Naive thymus-derived CD4-positive, alpha-beta T cell (primary cell): ENCODE measurements at places on chromosomes 16 and 17. TPM values are rescaled to one million over a fixed set of nuclear protein-coding genes. Genes with fewer than 3 reads are reported as not detected.
A peak's percentile ranks its signal among the peaks of the same experiment; 100 is the strongest.

DNA sequence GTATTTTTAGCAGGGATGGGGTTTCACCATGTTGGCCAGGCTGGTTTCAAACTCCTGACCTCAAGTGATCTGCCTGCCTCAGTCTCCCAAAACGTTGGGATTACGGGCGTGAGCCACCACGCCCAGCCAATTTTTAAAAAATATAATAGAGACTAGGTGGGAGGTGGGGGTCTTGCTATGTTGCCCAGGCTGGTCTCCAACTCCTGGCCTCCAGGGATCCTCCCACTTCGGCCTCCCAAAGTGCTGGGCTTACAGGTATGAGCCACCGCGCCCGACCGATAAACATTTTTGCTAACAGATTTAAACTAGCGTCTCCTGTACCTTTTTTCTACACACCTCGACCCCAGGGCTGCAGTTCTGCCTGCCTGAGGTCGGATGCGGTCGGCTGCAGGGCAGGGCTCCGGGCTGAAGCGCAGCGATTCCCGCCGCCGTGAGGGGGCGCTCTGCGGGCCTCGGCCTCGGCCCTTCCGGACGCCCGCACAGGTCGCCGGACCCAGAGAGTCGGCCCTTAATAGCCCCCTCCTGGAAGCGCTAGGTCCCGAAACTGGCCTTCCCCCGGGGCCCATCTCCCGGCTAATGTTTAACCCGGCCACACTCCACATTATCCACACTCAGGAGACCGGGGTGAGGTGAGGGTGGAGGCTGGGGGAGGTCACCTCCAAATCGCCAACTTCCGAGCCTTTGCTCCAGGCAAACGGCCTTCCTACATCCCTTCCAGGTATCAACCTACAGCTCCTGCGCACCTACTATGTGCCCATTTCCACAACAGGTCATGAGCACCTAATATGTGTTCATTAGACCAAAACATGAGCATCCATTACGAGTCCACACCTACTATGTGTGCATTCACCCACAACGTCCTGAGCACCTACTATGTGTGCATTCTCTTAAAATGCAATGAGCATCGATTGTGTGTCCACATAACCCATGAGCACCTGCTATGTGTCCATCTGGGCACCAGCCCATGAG lies 2.0 kb upstream of the GLIS2 start:
- H3K27me3 ChIP-seq = no peaks in the 10 kb centered on the region
- DNase-seq = no peak
- H3K4me3 ChIP-seq = no peak overlapping the region
- no peaks in the 10 kb centered on the region for H3K36me3 ChIP-seq
- H3K27ac ChIP-seq = no peak overlapping the region

GRCh38 chr17:37530420-37530819 lies 40.7 kb downstream of the DUSP14 start:
- H3K4me3 ChIP-seq = no peak overlapping the region
- no peak overlapping the region for H3K27ac ChIP-seq
- H3K4me1 ChIP-seq = no peaks in the 10 kb centered on the region
- peaks cover 20% of the 10 kb centered on the region for H3K36me3 ChIP-seq

DNA sequence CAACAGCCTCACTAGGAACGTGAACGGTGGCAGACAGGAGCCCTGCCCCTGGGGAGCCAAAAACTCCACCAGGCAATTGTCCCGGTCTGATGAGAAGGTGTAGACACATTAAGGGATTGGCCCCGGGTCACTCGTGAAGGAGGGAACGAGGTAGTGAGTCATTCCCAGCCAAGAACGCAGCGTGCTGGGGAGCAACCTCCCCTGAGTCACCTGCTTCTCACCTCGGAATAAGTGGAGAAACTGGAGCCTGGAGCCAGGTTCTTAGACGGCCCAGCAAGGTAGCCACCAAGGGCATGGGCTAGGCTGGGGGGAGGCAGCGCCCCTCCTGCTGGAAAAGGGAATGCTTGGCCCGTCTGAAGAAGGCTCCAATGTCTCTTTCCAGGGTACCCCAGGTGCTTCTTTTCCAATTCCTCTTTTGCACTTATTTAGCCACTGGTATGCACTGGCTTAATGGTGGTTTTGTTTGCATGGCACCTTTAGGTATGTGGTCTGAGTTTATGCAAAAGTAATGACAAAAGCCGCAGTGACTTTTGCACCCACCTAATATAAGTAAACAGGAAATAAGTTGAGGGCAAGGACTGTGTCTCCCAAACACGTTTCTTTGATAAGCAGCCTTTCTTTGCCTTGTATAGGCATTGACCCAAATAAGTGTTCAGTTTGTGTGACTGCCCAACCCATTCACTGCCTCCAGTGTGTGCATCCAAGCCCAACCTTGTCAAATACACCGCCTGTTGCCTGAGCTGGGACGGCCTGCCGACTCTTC lies 1.8 kb upstream of the HELZ start:
- DNase-seq = no peak
- no peaks in the 10 kb centered on the region for H3K27me3 ChIP-seq
- peak overlapping the region; percentile 83 for H3K4me3 ChIP-seq
- peaks cover 1% of the 10 kb centered on the region for H3K36me3 ChIP-seq

DNA sequence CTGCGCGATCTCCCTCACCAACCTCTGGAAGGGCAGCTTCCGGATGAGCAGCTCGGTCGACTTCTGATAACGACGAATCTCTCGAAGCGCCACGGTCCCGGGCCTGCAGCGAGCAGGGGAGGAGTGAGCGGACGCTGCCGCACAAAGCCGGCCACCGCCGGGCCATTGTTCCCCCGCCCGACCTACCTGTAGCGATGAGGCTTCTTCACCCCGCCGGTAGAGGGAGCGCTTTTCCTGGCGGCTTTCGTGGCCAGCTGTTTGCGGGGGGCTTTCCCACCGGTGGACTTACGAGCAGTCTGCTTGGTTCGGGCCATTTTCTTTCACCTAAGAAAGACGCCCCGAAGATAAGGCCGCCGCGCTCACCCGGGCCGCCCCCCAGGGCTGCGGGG lies 5.8 kb upstream of the UNK start:
- H3K4me3 ChIP-seq = peak overlapping the region; percentile 85
- peak; percentile 38 for DNase-seq
- peak overlapping the region; percentile 98 for H3K27ac ChIP-seq
- no peaks in the 10 kb centered on the region for H3K27me3 ChIP-seq
- peaks cover 27% of the 10 kb centered on the region for H3K4me1 ChIP-seq
- peaks cover 31% of the 10 kb centered on the region for H3K36me3 ChIP-seq

DNA sequence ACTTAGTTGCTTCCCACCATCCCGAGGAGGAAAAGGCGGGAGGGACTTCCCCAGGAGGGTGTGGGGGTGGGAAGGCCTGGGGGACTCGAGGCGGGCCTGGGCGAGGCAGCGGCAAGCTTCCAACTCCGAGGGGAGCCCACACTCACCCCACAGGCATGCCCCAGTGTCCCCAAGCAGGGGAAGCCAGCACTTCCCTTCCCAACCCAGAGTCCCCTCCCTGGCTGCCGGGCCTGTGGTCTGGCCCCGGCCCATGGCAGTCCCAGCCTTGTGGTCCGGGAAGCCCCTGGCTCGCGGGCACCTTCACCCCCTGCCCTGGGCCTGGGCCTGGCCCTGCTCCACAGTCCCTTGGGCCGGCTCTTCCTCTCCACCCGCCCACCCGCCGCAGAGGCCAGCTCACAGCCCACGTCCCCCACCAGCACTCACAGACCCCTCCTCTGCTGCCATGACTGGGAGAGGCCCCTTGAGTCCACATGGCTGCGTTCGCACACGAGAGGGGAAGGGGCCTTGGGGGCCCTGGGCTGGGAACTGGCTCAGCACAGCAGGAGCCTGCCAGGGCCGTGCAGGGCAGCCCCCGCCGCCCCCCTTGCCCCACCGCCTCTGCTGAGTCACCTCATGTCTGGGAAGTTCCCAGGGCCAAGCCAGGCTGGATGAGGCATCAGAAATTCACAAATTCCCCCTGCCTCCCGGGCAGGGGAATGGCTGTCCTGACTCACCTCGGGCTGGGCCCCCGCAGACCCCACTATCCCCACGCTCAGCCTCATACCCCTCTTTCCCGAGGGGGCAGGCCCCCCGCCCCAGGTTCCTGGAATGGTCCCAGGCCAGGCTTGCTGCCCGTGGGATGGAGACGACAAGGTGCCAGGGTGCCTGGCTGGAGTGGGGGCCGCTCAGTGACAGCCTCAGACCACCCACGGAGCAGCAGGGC lies 27.8 kb downstream of the BAHCC1 start:
- H3K27me3 ChIP-seq = peaks cover 6% of the 10 kb centered on the region
- no peak overlapping the region for H3K27ac ChIP-seq
- no peak for DNase-seq
- no peaks in the 10 kb centered on the region for H3K4me1 ChIP-seq

GRCh38 chr16:72637306-72637705 lies 410.6 kb downstream of the ZFHX3 start:
- H3K27ac ChIP-seq = no peak overlapping the region
- no peaks in the 10 kb centered on the region for H3K36me3 ChIP-seq
- H3K27me3 ChIP-seq = no peaks in the 10 kb centered on the region
- no peak overlapping the region for H3K4me3 ChIP-seq
- DNase-seq = no peak
- H3K4me1 ChIP-seq = no peaks in the 10 kb centered on the region

DNA sequence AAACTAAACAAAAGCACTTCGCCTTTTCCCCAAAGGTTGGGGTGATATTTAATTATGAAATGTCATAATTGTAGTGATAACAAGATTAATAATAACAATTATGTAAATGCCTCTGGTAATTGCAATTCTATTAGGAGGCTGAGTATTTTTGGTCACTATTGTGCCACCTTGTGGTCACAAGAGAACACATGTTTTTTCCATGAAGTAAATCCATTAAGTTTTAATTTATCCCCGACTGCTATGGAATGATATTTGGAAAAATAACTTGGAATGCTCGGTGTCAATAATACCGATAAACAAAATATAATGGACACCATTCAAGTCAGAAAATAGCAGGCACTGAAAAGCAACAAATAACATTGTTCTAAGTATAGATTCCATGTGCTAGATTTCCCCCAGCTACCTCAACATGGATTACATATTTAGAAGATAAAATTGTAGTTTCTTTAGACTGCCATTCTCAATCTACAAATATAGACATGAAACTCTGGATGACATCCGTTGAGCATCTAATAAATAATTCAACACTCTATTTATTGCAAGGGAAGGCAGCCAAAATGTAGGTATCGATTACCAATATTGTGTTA lies 25.0 kb upstream of the KCNJ2 start:
- H3K27me3 ChIP-seq = no peaks in the 10 kb centered on the region
- H3K36me3 ChIP-seq = no peaks in the 10 kb centered on the region
- no peaks in the 10 kb centered on the region for H3K4me1 ChIP-seq
- H3K4me3 ChIP-seq = no peak overlapping the region

GRCh38 chr17:48908853-48909394 lies 717 bp downstream of the UBE2Z start:
- H3K4me1 ChIP-seq = peaks cover 33% of the 10 kb centered on the region
- peak; percentile 61 for DNase-seq
- peak overlapping the region; percentile 62 for H3K4me3 ChIP-seq

- H3K4me3 ChIP-seq = no peak overlapping the region
- peaks cover 14% of the 10 kb centered on the region for H3K36me3 ChIP-seq
- H3K27me3 ChIP-seq = no peaks in the 10 kb centered on the region
- no peaks in the 10 kb centered on the region for H3K4me1 ChIP-seq
- DNase-seq = no peak
These were observed 69.7 kb downstream of the ESRP2 start for GRCh38 chr16:68166264-68166663.

DNA sequence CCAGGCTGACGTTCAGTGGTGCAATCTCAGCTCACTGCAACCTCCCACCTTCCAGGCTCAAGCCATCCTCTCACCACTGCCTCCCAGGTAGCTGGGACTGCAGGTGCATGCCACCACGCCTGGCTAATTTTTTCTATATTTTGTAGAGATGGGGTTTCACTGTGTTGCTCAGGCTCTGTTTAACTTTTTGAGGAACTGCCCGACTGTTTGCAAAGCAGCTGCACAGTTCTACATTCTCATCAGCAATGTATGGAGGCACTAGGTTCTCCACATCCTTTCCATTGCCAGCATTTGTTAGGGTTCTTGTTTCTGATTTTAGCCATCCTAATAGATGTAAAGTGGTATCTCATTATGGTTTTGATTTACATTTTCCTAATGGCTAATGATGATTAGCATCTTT lies 9.4 kb downstream of the TNRC6A start:
- no peak for DNase-seq
- no peaks in the 10 kb centered on the region for H3K36me3 ChIP-seq
- peaks cover 51% of the 10 kb centered on the region for H3K4me1 ChIP-seq
- no peak overlapping the region for H3K27ac ChIP-seq

The FBXL16 gene
- total RNA-seq = 45.4 TPM

The GRIN2A gene
- total RNA-seq = not detected
